SK-N-MC (cell line): ENCODE measurements at places on chromosomes 6 and 20.

GRCh38 chr6:29793796-29794195 lies 33.8 kb upstream of the HLA-G start:
- no peak for DNase-seq

GRCh38 chr6:33061987-33062386 lies 11.5 kb downstream of the HLA-DPA1 start:
- DNase-seq: no peak

DNA sequence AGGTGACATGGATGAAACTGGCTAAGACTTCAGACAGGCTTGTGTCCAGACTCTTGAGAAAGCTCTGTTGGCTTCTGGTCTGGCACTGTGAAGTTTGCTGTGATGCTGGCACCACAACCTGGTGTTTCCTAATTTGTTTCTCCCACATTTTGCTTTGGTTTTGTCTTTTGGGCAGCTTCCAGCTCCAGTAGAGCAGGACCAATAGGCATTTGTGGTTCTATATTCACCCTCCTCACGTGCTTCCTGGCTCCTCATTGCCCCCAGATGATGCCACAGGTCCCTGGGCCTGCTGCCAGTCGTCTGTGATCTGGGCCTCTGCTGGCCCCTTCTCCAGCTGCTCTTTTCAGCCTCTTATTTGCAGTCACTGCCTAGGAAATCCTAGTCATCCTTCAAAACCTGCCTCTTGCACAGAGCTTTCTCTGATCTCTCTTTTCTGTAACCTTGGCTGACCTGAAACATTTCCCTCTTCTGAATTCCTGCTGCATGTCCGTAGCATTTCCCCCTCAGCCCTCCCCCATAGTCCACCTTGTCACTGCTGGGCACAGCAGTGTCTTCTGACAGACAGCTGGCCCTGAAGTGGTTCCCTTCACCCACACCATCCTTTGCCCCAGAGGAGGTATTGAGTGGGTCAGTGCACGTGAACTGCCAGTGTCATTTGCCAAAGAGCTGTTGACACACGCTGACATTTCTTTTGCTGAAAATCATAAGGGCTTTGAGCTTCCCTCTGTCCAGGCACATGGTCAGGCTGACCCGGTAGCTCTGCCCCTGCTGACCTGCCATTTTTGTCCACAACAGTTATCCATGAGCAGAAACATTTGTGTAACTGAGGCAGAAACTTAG lies 63.0 kb downstream of the PTPN1 start:
- no peak for DNase-seq

GRCh38 chr6:109197061-109197460 lies 101.8 kb downstream of the CEP57L1 start:
- DNase-seq: no peak

DNA sequence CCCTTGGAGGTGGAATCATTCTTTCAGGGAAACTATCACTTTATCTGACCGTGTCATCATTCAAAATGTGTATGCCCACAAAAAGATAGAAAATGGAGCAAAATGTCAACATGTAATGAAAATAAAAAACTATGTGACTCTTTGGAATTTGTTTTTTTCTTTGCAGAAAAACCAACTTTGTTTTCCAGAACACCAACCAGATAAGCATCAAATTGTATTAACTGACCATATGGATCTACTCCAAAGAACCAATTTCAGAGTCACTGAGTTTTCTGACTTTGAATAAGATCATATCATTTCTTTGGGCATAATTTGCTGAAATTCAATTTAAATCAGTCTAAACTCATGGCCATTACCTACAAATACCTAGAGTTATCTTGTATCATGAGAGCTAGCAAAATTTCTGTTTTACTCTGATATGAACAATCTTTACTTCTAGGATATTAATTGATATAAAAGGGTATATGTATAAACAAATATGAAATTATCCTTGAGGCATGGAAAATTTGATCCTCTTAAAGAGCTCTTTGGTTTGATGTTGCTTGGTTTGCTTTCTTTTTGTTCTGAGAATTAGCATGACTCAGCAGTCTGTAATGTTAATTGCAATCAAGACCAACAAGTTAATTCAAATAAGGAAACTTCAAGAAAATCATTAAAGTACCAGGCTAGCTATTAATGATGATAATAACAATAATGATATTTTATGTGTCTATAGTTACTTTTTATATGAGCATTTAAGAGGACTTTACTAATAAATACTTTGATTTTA lies 444.4 kb upstream of the MARCKS start:
- DNase-seq: no peak
